RCC 7860 (cell line): ENCODE measurements at places on chromosomes 1 and 21.

DNA sequence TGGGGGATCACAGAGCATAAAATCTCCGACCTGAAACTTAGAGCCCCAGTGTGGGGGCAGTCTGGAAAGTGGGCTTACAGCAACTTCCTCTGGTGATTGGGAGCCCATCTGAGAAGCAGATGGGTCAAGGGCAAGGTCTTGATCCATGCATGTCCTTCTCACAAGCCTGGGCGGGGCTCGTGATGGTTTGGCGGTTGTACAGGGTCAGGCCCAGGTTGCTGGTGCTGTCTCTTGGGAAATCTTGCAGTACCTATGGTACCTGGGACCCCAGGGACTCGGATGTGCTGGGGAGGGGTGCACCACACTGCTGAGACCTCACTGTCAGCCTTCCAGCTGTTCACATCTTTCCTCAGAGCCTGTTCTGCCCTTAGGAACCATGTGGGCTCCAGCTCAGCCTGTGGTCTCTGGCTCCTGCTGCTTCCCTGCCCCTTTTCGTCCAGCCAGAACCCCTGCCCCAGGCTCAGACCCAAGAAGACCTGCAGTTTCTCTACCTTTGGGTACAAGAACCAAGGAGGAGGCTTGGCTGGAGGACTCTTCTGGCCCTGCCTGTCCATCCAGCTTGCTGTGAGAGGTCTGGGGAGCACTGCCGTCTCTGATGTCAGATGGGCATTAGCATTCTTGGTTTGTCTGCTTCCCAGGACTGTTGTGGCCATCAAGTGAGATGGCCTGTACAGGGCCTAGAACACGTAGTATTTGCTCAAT, 24.5 kb downstream of the WNT4 start:
- no peak for DNase-seq

DNA sequence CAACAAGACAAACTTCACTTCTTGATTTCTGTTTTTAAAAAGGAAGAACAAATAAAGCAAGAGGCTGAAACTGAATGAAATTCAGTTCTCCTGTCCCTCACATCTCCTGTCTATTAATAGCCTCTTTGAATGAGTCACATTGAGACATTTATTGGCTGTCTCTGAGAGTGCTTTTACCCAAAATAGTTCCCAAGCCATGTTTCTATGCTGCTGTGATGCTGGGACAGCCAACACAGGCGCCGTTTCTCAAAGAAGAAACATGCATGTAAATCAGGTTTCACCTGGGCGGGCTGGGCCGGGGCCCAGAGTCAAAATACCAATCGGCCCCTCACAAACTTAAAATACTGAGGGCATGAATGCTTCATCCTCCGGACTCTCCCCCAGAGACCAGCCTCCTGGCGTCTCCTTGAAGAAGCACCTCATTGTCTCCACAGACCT, 105.2 kb downstream of the EDEM3 start:
- no peak for DNase-seq

- DNase-seq: peak; percentile 58
Measured at GRCh38 chr21:38352536-38353219, 95.9 kb downstream of the KCNJ15 start.

DNA sequence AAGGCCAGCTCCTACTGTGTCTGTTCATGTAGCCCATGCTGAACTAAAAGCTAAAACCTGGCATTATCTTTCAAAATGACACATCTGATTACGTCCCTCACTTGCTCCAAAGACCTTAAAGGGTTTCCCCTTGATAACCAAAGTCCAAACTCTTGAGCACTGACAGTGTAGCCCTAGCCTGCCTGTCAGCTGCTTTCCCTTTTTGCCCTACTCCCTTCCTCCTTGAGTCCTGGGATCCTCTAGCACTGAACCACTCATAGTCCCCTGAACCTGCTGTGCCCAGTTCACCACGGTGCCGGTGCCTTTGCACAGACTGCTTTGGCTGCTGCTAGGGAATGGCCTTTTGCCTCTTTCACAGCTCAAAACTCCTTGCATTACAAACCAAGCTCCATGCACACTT, 67.5 kb downstream of the PLXNA2 start:
- DNase-seq: no peak

GRCh38 chr1:156152628-156153027, 757 bp upstream of the SEMA4A start:
- peak; percentile 96 for DNase-seq

DNA sequence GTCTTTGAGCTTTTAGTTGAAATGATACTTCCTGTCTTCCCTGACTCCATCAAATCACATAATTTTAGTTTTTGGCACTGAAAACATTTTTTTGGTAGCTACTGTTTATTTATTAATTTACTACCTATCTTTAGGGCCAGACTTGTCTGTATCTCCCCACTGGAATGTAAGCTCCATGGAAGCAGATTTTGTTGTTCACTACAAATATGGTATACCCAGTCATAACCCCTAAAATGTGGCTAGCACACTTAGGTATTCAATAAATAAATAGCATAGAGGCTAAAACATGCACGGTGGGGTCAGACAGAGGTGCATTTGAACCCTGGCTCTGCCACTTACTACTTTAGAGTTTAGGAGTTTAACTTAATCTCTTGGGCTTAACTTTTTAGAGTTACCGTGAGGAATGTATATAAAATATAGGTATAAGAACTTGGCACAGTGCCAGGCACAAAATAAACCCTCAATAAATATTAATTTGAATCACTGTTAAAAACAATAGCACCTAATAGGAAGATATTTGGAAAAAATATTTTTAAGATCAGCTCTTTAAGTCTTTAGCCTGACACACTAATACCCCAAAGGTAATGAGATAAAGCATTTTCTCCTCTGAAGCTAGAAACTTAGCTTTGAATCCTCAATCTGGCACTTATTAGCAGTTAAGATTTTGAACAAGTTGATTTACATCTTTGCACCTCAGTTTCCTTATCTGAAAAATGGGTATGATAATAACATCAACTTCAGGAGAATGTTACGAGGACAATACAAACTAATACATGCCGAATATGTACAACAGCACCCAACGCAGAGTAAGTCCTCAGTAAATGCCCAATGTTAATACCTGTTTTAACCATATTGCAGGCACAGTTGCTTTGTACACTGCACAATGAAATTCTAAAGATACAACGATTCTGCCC, 59.6 kb upstream of the HP1BP3 start:
- DNase-seq: no peak

DNA sequence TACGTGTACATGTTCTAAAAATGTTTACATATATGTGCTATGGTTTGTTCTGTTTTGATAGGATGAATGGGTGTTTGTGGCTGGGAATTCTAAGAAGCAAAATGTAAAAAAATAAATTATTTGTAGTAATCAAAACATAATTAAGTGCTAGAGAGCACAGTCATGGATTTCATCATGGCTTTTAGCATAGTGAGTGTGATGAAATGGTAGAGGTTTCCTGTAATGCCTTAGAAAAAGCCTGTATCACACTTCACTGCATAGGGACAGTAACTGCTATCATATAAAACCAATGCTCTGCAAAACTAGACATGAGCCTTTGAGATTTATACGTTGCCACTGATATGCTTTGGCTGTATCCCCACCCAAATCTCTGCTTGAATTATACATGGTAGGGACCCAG, 99.8 kb downstream of the PTGER3 start:
- DNase-seq: no peak
